Body of pancreas (tissue), 4 donors: ENCODE measurements at places on chromosomes 6 and 20.

DNA sequence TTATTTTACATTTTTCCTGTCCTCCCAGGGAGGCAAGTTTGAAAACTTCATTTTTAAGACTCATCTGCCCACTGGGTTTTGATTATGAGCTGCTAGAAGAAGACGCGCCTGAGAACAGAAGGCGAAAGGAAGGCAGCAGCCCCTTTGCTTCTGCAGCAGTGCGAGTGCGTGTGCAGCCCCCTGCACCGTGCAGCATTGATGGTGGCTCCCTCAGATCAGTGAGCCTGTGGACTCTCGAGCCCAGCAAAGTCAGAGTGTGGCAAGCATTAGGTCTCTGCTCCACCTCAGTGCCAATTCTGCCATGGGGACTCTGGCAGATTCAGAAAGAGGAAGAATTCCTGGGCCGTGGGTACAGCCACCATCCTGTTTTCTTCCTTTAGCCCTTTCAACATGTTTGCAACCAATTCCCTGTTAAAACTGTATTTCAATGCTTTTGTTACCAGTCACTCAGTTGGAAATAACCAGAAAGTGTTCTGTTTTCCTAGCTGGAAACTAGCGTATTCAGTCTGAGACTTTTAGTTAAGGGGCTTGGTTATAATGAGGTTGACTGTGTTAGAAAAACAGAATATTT is 134.8 kb upstream of the OGFRL1 start:
- DNase-seq = no peak

GRCh38 chr6:81613606-81614005 is 138.9 kb downstream of the TENT5A start:
- DNase-seq = no peak

GRCh38 chr6:14055541-14055940 is 62.0 kb upstream of the CD83 start:
- no peak for DNase-seq

DNA sequence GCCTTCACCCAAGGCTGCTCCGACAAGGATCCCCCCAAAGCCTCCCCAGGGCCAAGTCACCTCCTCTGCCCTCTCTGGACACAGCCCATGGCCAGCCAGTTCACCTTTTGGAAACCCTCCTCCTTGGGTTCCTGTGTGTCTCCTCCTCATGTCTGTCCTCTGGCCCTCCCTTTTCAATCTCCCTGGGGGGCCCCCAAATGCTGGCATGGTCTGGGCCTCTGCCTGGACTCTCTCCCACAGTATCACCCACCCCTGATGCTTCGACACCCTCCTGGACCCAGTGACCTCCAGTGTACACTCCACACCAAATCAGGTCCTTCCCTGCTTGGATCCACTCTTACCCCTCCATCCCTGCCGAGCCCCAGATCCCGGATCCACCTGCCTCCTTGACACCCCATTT is 46.7 kb upstream of the NNAT start:
- DNase-seq = no peak

- DNase-seq = no peak
Observed at GRCh38 chr6:123171341-123172115, 175.5 kb downstream of the CLVS2 start.

- no peak for DNase-seq
Observed at GRCh38 chr6:167113935-167114910, 8.7 kb upstream of the CCR6 start.

- no peak for DNase-seq
Observed at GRCh38 chr6:20746024-20746423, 211.8 kb downstream of the CDKAL1 start.

- DNase-seq = no peak
Observed at GRCh38 chr6:87971605-87972262, 75.9 kb upstream of the SPACA1 start.

- no peak for DNase-seq
Observed at GRCh38 chr6:25635886-25636317, 16.1 kb upstream of the SCGN start.

- no peak for DNase-seq
Observed at GRCh38 chr6:36200998-36201596, 4.6 kb downstream of the BRPF3 start.
